NCI-H1694 (cell line): ENCODE measurements at places on chromosomes 7 and 10.

GRCh38 chr7:139829025-139829774, at the start of gene TBXAS1:
Gene TBXAS1 (plus strand): TSS chr7:139829264. CDS start chr7:139829391, 127 bp downstream.
- DNase-seq, result no peak

GRCh38 chr10:14191871-14192270, 138.9 kb downstream of the FRMD4A start:
- DNase-seq, result no peak

DNA sequence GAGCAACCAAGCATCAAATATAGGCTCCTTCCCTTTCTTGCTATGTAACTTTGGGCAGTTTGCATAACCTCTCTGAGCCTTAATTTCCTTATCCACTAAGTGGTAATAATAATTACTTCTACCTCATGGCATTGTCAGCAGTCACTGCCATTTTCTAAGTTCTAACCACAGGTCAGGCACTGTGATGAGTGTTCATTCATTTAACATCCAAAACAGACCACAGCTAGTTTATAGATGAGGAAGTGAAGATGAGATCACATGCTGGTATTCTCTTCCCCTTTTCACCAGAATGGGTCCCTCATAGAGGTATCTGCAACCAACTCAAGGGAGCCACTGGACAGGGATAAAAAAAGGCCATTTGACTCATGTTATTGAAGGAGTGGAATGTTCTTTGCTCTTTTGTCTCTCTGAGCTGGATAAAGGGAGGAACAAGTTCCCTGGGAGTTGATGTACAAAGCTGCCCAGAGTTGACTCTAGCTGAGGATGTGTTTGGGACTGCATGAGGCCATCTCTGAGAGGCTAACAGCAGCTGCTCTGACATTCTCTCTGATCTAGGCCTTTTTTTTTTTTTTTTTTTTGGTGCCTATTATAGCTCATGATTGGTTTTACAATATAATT, 65.0 kb downstream of the DNAJC12 start:
- DNase-seq, result no peak

- no peak for DNase-seq
These were observed 24.6 kb downstream of the GLRX3 start for GRCh38 chr10:130160775-130161174.

GRCh38 chr10:21705828-21706176, 171.8 kb downstream of the MLLT10 start:
- DNase-seq, result no peak
